ENCODE measurements at places on chromosomes 2 and 18. TPM values are rescaled to one million over a fixed set of nuclear protein-coding genes. Genes with fewer than 3 reads are reported as not detected.

The TXNDC2 gene
- not detected for total RNA-seq

The TEX44 gene
- not detected for total RNA-seq

The LRATD1 gene
- total RNA-seq, result not detected

The CD8B2 gene
- 7.3 TPM for total RNA-seq

The SP5 gene
- not detected for total RNA-seq

The PSMD1 gene
- total RNA-seq, result 64.0 TPM

The MC5R gene
- total RNA-seq, result 0.17 TPM

The ARHGEF33 gene
- total RNA-seq, result 0.17 TPM

The SP140L gene
- 115 TPM for total RNA-seq

DNA sequence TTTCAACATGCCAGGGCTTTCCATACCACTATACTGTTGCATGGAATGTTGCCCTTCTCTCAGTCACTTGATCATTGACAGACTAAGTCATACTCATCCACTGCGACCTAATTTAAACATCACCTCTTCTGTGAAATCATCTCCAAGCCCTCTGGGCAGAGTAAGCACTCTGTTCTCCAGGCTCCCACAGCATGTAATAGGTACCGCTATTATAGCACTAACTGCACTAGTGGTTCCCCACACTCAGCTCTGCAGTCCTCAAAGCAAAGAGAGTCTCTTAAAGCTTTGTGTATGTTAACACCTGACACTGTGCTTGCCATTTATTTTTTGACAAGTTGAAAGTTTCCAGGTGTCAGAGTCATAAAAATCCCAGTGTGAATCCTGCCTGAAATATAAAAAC lies 947.2 kb downstream of the ERBB4 start:
- DNase-seq, result no peak

DNA sequence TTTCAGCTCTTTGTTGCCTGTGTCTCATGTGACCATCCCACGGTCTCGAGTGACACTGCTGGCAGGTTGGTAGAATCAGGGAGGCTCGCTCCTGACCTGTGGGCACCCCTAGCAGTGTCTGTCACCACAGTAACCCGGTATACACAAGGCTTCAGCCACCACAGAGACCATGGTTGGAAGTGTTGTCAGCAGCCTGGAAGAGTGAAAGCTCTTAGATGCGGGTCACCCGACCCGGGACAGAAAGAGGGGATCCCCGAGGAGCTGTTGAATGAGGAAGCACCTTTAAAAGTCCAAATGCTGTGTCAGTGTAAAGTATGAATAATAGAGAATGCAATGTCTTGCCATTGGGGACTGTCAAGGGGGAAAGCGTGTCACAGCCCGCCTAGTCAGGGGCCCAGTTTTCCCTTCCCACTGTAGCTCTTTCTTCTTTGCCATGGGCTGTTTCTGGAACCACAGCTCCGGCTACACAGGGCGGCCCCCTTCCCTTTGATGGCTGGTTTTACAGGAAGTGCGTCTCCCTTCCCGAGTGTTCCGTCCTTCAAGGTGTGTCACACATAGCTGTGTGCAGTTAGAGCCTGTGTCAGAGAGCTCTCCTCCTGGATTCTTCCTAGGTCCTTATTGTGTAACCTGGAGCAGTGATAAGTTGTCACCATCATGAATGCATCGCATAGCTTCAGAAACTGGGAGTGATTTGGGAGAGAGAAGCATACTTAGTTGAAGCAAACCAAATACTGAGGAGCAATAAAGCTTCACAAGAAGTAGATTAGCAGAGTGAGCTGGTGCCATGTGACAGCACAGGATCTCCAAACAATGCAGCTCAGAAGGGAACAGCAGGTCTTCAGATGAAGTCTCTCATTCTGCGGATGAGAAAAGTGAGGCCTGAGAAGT lies 81.4 kb downstream of the MTCL1 start:
- DNase-seq, result no peak

GRCh38 chr2:19881221-19881907 lies 20.4 kb downstream of the TTC32 start:
- no peak for DNase-seq

GRCh38 chr2:187138265-187138664 lies 289.3 kb upstream of the ZSWIM2 start:
- no peak for DNase-seq

DNA sequence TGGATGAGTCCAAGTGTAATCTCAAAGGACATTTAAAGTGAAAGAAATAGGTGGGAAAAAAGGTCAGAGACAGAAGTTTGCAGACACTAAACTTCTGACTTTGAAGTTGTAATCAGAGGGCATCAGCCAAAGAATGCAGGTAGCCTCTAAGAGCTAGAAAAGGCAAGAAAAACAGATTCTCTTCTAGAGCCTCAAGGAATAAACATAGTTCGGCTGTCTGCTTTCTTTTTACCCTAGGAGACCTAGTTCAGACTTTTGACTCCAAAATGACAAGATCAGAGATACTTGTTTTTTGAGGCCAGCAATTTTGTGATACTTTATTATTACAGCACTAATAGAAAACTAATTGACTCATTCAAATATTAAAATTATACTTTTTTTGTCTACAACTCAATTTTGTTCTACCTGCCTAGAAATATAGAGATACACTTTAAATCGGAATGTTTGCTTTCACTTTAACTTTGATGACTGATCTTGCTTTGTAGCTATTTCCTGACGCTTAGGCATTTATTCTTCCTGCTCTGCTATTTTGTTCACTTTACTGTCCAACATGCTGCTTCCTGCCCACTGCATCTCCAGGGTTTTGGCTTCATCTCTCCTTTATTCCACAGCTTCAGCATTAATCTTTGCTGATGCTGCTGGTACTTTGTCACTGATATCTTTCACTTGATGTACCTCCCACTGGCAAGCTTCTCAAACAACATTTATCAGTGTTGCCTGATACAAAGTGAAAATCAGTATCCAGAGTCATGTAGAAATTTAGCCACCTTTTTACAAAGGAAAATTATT lies 272.5 kb downstream of the DSEL start:
- no peak for DNase-seq

DNA sequence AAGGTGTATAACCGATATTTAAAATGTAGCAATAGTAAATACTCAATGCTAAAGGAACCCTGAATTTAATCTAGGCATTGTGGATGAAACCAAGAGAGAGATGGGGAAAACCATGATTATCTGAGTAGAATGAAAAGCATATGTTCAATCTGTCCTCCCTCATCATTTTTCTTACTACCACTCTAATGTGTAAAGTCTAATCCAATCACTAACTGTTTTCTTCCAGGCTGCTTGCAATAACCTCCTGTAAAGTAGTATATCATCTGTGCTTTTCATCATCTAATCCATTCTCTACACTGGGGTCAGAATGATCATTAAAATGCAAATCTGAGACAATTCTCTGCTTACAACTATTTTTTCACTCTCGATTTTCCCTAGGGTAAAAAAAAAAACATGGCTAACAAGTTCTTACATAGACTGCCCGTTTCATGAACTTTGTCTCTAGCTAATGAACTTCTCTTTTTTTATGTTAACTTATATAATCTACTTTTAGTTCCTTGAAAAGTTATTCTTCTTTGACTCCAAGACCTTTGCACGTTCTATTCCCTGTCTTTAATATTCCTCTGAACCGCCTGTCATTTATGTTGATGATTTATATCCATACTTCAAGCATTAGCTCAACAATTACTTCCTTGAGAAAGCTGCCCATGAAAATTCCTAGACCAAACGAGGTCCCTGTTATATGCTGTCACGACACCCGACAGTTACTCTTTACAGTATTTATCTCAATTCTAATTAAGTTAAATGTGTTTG lies 94.7 kb upstream of the SLC8A1 start:
- DNase-seq, result no peak

DNA sequence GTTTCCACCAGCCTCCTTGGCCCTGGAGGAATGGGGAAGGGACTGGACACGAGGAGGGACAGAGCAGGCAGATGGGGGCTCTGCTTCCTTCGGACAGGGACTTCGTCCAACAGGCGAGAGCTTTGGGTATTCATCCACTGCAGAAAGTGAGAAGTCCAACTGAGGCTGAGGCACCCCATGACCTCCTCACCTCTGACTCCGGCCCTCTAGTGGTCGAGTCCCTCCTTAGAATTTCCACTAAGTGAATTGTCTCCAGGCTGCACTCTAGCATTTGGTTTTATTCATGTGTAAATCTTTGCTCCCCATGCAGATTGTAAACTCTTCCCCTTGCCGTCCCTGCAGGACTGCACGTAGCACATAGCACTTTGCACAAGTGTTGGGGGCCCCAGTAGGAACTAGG lies 75.6 kb downstream of the TMEM247 start:
- no peak for DNase-seq

- DNase-seq, result no peak
Observed at GRCh38 chr2:128438091-128438490, 119.4 kb upstream of the HS6ST1 start.

GRCh38 chr2:160367887-160368286 lies 125.7 kb downstream of the RBMS1 start:
- no peak for DNase-seq

- no peak for DNase-seq
Observed at GRCh38 chr2:82993609-82994008, 1465.5 kb downstream of the SUCLG1 start.

- DNase-seq, result no peak
Observed at GRCh38 chr2:239358062-239358754, 42.6 kb downstream of the HDAC4 start.

DNA sequence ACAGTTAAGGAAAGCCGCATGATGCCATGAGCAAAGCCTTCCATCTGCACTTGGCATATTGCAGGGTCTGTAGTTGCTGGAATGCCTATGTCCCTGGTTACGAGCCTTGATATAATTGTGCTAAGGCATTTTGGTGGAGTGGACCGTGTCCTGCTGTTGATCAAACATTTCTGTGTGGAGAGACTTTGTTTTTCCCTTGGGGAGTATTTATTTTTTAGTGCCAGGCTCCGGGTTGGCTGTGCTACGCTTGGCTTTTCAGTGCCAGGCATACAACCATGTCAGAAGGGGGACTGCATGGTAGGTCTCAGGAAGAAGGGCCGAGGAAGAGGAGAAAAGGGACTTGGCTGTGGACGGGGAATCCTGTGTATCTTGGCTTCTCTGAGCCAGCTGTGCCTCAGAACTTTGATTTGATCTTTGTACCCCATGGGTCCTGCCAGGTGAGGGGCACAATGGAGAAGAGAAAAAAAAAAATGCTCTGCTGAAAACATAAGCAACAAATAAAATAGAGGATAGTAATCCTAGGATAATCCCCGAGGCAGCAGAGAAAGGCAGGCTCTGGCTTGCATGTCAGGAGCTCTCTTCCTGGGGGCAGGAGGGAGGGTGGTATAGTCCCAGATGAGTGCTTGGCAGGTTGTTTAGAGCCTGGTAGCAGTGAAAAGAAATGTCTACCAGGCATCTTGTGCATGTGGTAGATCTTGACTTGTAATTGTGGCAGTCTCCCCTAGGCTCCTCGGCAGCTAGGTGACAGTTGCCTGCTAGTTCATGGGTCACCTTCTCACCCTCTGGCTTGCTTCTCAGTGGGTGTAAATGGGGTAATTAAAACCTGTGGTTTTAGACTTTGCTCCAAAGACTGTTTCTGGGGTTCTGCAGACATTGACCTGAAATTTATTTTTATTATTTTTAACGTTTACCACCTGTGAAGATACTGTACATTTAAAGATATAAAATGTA lies 233.0 kb downstream of the NEDD4L start:
- DNase-seq, result no peak

DNA sequence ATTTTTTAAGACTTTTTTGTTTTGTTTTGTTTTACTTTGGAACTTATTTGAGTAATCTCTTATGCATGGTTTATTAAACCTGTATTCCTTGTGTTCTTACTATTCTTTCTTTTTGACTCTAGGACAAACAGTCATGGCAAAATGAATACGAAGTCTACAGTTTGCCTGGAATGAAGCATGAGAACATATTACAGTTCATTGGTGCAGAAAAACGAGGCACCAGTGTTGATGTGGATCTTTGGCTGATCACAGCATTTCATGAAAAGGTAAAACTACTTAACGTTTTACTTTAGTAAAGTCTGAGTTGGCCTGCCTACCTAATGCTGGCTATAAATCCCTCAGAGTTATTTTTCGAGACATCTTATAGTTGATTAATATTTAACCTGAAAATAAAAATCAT lies 72.3 kb downstream of the ACVR2A start:
- no peak for DNase-seq
